ENCODE measurements at places on chromosomes 3 and 15.

DNA sequence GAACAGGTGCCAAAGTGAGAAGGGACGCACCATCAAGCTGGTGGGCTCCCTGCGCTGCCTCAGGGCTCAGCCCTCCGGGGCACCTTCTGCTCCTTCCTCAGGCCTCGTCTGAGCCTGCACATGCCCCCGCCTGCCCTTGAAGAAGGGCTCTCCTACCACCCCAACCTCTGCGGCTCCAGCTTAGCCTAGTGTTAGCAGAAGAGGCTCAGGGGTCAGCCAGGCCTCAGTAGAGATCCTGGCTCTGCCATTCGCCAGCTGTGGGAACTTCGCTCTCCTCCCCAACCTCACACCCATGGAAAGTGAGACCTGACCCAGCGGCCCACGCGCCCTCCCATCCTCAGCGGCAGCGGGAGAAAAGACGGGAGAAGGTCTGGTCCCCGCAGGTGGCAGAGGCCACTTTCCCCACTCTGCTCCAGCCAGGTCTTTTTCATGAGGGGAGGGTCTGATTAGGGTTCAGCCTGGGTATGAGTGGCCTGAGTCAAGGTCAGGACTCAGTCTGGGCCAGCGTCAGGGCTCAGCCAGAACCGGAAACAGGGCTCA, 8.2 kb downstream of the GRIP2 start:
- no peak for DNase-seq

- DNase-seq = no peak
Measured at GRCh38 chr15:98751767-98752166, 103.4 kb downstream of the IGF1R start.

- no peak for DNase-seq
Measured at GRCh38 chr3:177597311-177598096, 400.2 kb upstream of the TBL1XR1 start.

DNA sequence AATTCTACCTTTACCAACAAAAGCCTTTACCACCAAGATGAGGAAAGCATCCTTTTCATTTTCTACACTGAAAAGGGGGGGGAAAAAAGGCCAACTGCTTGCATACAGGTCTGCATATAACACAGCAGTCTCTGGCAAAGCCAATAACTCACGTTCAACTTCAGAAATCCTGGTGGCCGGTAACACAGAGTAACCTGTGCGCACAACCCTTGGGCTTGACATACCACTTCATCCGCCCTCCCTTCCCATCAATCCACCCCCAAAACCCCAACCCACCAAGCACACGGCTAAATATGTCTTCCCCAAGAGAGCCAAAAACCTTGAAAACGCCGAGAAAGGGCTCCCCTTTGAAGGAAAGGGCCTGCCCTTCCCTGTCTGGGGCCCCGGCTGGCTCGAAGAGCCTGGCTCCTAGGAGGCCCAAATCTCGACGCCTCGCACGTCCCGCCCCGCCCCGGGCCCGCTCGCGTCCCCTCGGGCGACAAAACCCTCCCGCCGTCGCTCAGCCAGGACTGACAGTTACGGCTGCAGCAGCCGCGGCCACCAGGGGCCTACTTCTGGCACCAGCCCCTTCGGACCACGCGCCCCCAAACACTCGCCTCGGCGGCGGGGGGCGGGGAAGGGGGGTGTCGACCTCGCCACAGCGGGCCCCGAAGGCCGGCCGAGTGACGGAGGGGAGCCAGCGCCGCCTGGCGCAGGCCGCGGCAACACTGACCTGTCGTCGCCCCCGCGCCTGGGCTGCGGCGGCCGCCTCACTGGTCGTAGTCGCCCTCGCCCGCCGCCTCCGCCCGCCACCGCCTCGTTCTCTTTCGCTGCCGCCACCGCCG, 835 bp downstream of the UBE3A start:
- peak; percentile 24 for DNase-seq

DNA sequence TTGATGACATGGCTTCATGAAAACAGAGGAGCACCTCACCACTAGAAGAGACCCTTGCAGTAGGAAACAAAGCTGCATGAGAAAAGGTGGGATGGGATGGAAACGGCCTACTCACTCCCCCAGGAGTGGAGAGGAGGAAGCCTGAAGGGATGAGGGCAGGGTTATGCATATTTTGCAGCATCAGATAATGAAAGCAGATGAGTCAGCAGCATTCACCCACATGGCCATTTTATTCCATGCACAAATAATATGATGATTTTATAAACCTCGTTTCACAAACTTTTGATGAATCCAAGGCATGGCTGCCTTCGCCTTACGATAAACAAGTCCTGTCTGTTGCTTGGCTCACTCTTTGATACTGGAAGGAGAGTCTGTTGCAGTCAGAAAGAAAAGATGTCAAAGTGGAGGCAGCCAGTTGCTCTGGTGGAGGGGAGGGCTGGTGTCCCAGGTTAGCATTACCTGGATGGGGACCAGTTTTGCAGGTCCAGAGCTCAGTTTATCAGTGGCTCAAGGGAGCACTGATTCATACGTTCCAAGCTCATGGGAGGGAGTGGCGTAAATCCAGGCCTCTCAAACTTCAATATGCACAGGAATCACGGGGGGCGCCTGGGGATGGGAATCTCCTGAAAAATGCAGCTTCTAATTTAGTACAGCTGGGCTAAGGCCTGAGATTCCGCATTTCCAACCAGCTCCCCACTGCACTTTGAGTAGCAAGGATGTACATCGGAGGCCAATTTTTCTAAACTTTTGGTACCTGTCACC, 9.2 kb upstream of the EHD4 start:
- no peak for DNase-seq

- no peak for DNase-seq
Measured at GRCh38 chr15:68177742-68178141, 27.4 kb downstream of the CALML4 start.

- no peak for DNase-seq
Measured at GRCh38 chr15:88002706-88003105, 253.8 kb downstream of the NTRK3 start.

GRCh38 chr3:38468765-38469164, 15.1 kb downstream of the ACVR2B start:
- DNase-seq = no peak

DNA sequence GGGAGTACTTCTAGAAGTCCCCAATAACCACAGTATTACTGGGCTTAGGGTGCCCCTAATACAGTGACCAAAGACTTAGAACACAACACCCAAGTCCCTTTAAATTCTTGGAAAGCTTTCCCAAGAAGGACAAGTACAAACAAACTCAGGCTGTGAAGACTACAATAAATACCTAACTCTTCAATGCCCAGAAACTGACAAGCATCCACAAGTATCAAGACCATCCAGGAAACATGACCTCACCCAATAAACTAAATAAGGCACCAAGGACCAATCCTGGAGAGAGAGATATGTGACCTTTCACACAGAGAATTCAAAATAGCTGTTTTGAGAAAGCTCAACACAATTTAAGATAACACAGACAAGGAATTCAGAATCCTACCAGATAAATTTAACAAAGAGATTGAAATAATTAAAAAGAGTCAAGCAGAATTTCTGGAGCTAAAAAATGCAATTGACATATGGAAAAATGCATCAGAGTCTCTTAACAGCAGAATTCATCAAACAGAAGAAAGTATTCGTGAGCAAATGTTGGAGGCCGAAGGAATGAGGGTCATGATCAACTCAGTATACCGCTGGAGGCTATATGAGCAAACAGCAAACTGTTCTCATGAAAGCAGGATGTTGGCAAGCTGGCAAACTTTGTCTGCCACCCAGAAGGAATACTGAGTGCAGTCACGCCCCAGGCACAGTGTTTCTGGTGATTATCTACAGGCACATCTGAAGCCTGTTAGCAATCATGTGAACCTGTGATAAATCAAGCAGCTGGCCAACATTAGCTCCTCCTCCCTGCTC, 87.0 kb upstream of the NECTIN3 start:
- no peak for DNase-seq

GRCh38 chr3:33146791-33147445, 33.1 kb downstream of the CRTAP start:
- DNase-seq = no peak

- no peak for DNase-seq
Measured at GRCh38 chr3:182045736-182046135, 334.0 kb downstream of the SOX2 start.

- no peak for DNase-seq
Measured at GRCh38 chr3:12782172-12782815, 14.2 kb upstream of the CAND2 start.

- peak; percentile 11 for DNase-seq
Measured at GRCh38 chr3:71784914-71785531, at the start of gene PROK2. Gene PROK2 (minus strand): TSS chr3:71785148. CDS start chr3:71785052, 96 bp downstream.

Data from activated CD4-positive, alpha-beta T cell treated with anti-CD3 and anti-CD28 coated beads, Interleukin-2, amount 50 U/mL, for 4 hours (primary cell).